ENCODE measurements at places on chromosomes 6 and 20. TPM values are rescaled to one million over a fixed set of nuclear protein-coding genes. Genes with fewer than 3 reads are reported as not detected.

Gene ABHD16B
- polyA plus RNA-seq, result 1.2 TPM

Gene LZTS3
- 4.0 TPM for polyA plus RNA-seq

Gene CCN6
- not detected for polyA plus RNA-seq

Gene SCUBE3
- polyA plus RNA-seq, result 0.11 TPM

Gene BPIFB1
- polyA plus RNA-seq, result 0.60 TPM

Gene FOXQ1
- polyA plus RNA-seq, result 0.34 TPM

Gene HTR1E
- 0.03 TPM for polyA plus RNA-seq

Gene CCDC170
- 0.05 TPM for polyA plus RNA-seq

Gene PPIL6
- 1.2 TPM for polyA plus RNA-seq

Gene LIN28B
- not detected for polyA plus RNA-seq

Measured in adipose tissue (tissue), 3 donors.